ENCODE measurements at places on chromosomes 16 and 17.
A peak's percentile ranks its signal among the peaks of the same experiment; 100 is the strongest.

DNA sequence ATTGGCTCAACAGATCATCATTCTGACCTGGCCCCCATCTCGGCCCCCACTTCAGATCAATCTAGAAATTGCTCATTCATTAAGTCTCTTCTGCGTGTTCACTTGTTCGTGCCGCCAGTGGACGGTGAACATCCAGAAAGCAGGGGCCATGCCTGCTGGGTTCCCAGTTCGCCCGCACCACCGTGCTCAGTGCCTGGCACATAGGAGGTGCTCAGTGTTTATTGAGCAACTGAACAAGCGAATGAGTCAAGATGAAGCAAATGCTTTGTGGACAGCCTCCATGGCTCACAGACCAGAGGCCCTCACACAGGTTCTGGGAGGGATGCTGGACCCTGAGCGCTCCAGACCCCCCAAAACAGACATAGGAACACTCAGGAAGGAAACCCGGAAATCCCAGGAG lies 13.9 kb downstream of the BEAN1 start:
- H3K27ac ChIP-seq, result no peak overlapping the region
- H3K4me1 ChIP-seq, result no peaks in the 10 kb centered on the region
- no peak overlapping the region for H3K4me3 ChIP-seq
- H3K36me3 ChIP-seq, result no peaks in the 10 kb centered on the region
- peaks cover 8% of the 10 kb centered on the region for H3K27me3 ChIP-seq

DNA sequence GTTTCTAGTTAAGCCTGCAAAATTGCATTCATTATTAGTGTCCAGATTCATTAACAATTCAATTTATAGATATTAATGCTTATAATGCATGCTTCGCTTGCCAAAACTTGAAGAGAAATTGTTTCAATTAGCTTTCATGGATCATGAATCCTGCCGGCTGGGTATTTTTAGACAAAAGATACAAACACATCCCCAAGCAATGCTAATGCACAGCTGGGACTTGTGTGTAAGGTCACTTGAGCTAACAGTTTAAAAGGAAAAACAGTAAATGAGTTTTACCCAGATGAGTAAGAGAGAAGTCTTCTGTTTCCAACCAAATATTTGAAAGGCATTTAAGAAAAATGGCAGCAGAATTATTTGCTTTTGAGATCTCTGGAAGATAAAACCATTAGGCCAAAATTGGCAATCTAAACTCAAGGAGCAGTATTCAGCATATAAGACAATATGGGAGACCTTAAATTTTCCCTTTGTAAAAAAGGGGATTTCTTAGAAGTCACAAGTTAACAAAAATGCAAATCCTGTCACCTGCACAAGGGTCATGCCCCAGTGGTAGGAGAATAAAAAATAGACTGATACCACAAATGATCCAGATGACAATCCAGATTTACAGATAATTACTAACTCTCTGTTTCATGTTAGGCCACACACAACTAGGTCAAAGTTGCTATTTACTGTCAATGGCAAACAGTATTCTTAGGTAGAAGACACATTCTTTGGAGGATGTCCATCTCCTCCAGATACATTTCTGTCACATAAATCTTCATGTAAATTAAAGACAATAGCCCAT lies 418.4 kb upstream of the PMFBP1 start:
- DNase-seq, result no peak
- no peaks in the 10 kb centered on the region for H3K4me1 ChIP-seq

- no peaks in the 10 kb centered on the region for H3K36me3 ChIP-seq
- no peak for DNase-seq
- peaks cover 16% of the 10 kb centered on the region for H3K4me1 ChIP-seq
- H3K4me3 ChIP-seq, result no peak overlapping the region
- no peak overlapping the region for H3K27ac ChIP-seq
- no peaks in the 10 kb centered on the region for H3K27me3 ChIP-seq
Observed at GRCh38 chr17:65103896-65104295, 33.3 kb upstream of the RGS9 start.

GRCh38 chr17:73227944-73228343 lies 33.7 kb downstream of the CPSF4L start:
- H3K4me1 ChIP-seq, result peaks cover 56% of the 10 kb centered on the region
- H3K27me3 ChIP-seq, result no peaks in the 10 kb centered on the region
- H3K4me3 ChIP-seq, result no peak overlapping the region
- no peak overlapping the region for H3K27ac ChIP-seq
- no peak for DNase-seq

DNA sequence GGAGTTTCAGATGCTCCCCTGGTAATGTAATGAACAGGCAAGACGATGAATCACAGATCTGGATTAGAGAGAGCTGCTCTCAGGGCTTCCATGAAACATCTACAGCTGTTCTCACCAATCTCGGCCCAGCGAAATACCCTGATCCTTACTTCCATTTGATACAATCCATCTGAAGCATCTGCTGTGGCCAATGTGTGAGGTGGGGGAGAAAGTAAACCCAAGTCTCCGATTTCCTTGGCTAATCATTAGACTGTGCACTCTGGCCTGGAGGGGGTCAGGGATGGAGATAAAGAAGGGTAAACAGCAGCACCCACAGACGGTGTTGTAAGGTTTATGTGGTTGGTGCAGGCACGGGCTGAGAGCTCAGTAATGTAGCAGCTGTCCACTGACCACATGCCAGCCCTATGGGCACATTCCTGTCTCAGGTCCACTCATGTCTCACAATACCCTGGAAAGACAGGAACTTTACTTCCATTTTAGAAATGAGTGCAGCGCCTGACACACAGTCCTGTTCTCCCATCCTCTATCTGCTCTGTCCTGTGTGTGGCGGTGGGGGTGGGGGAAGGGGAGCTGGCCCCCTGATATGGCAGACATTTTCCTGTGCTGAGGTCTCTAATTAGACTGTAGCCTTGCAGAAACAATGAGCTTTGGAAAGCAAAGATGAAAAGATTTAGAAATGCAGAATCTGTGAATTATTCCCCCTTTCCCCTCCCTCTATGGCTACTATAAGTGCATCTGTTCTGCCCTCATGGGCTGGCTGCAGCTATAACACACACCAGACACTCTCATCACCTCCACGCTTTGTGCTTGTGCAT lies 48.3 kb upstream of the ERN1 start:
- no peak overlapping the region for H3K27ac ChIP-seq
- no peak overlapping the region for H3K4me3 ChIP-seq
- peaks cover 18% of the 10 kb centered on the region for H3K36me3 ChIP-seq
- no peaks in the 10 kb centered on the region for H3K27me3 ChIP-seq
- DNase-seq, result no peak
- no peaks in the 10 kb centered on the region for H3K4me1 ChIP-seq

- H3K27me3 ChIP-seq, result peaks cover 4% of the 10 kb centered on the region
- H3K27ac ChIP-seq, result no peak overlapping the region
- no peak overlapping the region for H3K4me3 ChIP-seq
- H3K4me1 ChIP-seq, result no peaks in the 10 kb centered on the region
- H3K36me3 ChIP-seq, result no peaks in the 10 kb centered on the region
- DNase-seq, result no peak
Observed at GRCh38 chr16:52785653-52786052, 238.7 kb upstream of the TOX3 start.

GRCh38 chr17:44827863-44828262 lies 2.2 kb downstream of the GJC1 start:
- no peak for DNase-seq
- no peak overlapping the region for H3K27ac ChIP-seq
- no peaks in the 10 kb centered on the region for H3K36me3 ChIP-seq

GRCh38 chr16:84175350-84176081 lies 11.3 kb downstream of the TAF1C start:
- no peaks in the 10 kb centered on the region for H3K27me3 ChIP-seq
- H3K27ac ChIP-seq, result no peak overlapping the region
- H3K36me3 ChIP-seq, result no peaks in the 10 kb centered on the region
- H3K4me1 ChIP-seq, result peaks cover 17% of the 10 kb centered on the region

- DNase-seq, result peak; percentile 63
- H3K4me1 ChIP-seq, result peaks cover 31% of the 10 kb centered on the region
- H3K27me3 ChIP-seq, result no peaks in the 10 kb centered on the region
- H3K36me3 ChIP-seq, result peaks cover 20% of the 10 kb centered on the region
Observed at GRCh38 chr17:75832164-75832651, 12.0 kb downstream of the UNC13D start.

DNA sequence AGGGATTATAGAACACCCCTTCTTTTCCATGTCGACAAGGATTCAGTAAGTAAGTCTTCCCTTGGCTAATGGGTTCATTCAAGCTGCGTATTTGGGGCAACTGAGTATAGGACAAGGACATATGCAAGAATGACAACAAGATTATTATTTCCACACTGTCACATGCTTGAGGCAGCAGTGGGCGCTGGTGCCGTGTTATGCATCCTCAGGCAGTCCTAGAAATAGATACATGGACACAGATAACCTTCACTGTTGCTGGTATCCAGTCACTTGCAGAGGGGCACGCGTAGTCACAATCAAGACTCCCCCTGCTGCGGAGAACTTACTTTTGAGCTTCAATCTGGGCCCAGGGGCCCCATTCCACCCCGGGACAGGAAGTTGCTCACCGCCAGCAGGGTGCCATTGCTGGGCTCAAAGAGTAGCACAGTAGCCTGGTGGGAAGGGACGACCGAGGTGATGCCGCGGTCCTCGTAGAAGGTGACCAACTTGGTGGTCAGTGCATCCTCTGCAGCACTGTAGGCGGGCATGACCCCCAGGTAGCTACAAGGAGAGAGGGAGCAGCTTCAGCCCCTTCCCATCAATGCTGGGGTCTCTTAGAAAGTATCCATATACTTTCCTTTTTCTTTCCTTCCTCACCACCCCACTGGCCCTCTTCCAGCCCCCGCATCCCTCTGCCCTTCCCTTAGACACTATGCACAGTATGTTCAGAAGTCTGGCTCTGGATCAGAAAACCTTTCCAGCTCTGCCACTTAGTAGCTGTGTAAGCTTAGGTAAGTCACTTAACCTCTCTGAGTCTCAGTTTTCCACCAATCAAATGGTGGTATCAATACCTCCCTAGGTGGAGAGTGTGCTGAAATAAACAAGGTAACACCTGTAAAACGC lies 804 bp downstream of the CRYM start:
- no peak overlapping the region for H3K27ac ChIP-seq
- peaks cover 4% of the 10 kb centered on the region for H3K4me1 ChIP-seq
- no peaks in the 10 kb centered on the region for H3K36me3 ChIP-seq
- no peak for DNase-seq

GRCh38 chr17:74898376-74898946 lies 5.0 kb upstream of the FADS6 start:
- no peaks in the 10 kb centered on the region for H3K36me3 ChIP-seq
- DNase-seq, result no peak
- H3K27ac ChIP-seq, result no peak overlapping the region
- H3K27me3 ChIP-seq, result peaks cover 40% of the 10 kb centered on the region
- peaks cover 2% of the 10 kb centered on the region for H3K4me1 ChIP-seq

DNA sequence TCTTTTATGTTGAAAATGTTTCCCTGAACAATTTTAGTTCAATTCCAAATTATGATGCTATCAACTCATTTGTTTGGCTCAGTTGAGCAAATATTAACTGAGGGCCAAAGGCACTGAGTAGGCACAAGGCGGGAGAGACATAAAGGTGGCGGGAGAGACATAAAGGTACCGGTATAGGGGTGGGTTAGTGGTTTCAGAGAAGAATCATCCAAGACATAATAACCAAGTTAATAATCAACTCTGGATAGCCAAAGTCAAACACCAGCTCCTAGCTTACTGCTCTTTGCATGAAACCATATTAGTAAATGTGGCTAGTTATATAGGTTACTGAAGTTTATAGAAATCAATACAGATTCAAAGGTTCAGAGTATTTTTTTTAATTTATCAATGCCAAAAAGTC lies 91.7 kb downstream of the RPGRIP1L start:
- H3K36me3 ChIP-seq, result peaks cover 3% of the 10 kb centered on the region
- H3K27me3 ChIP-seq, result no peaks in the 10 kb centered on the region
- no peak overlapping the region for H3K27ac ChIP-seq
- no peak for DNase-seq
- H3K4me1 ChIP-seq, result no peaks in the 10 kb centered on the region

GRCh38 chr16:86490859-86491639 lies 19.3 kb upstream of the FOXF1 start:
- DNase-seq, result no peak
- H3K36me3 ChIP-seq, result no peaks in the 10 kb centered on the region
- H3K4me3 ChIP-seq, result no peak overlapping the region
- H3K27ac ChIP-seq, result no peak overlapping the region
- peaks cover 74% of the 10 kb centered on the region for H3K27me3 ChIP-seq

- H3K27ac ChIP-seq, result peak overlapping the region; percentile 92
- H3K27me3 ChIP-seq, result peaks cover 12% of the 10 kb centered on the region
- H3K4me1 ChIP-seq, result peaks cover 53% of the 10 kb centered on the region
- DNase-seq, result no peak
- peak overlapping the region; percentile 45 for H3K4me3 ChIP-seq
Observed at GRCh38 chr17:68460715-68461114, 3.4 kb upstream of the WIPI1 start.

GRCh38 chr17:66775881-66776400 lies 59.0 kb upstream of the CACNG5 start:
- H3K4me3 ChIP-seq, result no peak overlapping the region
- H3K36me3 ChIP-seq, result peaks cover 14% of the 10 kb centered on the region
- no peak for DNase-seq
- no peak overlapping the region for H3K27ac ChIP-seq
- no peaks in the 10 kb centered on the region for H3K4me1 ChIP-seq

DNA sequence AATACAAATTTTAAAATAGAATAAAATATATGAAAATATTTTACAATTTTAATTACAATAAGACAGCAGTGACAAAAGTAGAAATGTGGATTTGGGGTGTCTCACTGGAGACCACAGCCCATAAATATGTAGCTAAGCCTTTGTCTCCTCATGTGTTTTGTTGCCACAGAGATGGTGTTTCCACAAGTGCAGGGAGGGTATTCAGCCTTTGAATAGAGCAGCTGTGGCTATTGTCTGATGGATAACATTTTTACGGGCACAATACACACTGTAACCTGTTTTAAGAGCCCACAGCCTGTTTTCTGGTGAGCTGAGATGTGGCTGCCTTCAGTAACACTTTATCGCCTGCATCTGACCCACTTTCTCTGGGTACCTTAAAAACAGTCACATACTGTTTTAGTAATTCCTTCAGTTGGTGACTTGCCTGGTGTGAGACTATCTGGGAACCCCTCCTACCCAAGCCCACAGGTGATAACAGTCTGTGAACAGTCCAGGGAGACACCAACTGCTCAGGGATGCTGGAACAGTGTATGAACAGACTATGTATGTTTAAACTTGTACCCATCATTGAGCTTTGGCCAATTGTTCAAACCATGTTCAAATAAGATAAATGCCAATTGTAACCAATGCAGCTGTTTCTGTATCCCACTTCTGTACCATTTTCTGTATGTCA lies 7.8 kb upstream of the AHSP start:
- H3K27me3 ChIP-seq, result no peaks in the 10 kb centered on the region
- H3K4me3 ChIP-seq, result no peak overlapping the region
- peaks cover 2% of the 10 kb centered on the region for H3K36me3 ChIP-seq
- DNase-seq, result no peak

Measured in activated naive CD8-positive, alpha-beta T cell treated with anti-CD3 and anti-CD28 coated beads for 36 hours (primary cell).